Left colon (tissue), 2 donors: ENCODE measurements at places on chromosomes 7 and 10. TPM values are rescaled to one million over a fixed set of nuclear protein-coding genes. Genes with fewer than 3 reads are reported as not detected.

- peak; percentile 72 for DNase-seq
Measured at GRCh38 chr7:152025077-152025936, at the start of gene GALNT11. Gene GALNT11, plus strand, starts transcription at chr7:152025674. Its CDS starts 68,554 bp downstream, at chr7:152094228.

- DNase-seq: no peak
Measured at GRCh38 chr7:37510043-37510634, 61.5 kb upstream of the ELMO1 start.

DNA sequence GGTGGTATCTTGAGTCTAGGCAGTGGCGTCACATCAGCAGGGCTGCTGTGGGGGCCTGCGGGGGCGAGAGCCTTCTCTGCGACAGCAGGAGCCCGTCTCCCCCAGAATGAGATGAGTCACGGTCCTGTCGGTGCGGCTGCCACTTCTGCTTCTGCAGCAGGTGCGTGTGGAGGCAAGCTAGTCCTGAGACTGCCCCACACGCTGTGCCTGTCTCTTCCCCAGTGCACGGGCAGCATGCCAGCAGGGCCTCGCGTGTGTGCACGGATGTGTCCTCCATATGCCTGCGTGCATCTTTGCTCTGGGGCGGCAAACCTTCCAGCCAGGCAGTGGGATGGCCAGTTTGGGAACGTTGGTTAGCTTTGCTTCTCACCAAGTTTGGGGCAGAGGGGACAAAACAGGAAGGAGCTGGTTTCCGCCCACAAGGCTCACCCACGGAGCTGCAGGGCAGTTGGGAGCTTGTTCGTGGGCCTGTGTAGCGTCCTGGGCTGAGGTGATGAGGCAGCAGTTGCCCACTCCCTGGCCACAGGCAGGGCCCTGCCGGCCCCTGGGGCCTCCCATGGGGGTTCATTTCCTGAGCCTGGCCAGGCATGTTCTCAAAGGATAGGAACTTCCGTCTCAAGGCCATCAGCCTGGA lies 60.8 kb upstream of the PPIF start:
- peak; percentile 78 for DNase-seq

- DNase-seq: no peak
Measured at GRCh38 chr7:26213807-26214515, 12.4 kb downstream of the CBX3 start.

- DNase-seq: peak; percentile 54
Measured at GRCh38 chr7:126440542-126440941, 812.2 kb downstream of the GRM8 start.

DNA sequence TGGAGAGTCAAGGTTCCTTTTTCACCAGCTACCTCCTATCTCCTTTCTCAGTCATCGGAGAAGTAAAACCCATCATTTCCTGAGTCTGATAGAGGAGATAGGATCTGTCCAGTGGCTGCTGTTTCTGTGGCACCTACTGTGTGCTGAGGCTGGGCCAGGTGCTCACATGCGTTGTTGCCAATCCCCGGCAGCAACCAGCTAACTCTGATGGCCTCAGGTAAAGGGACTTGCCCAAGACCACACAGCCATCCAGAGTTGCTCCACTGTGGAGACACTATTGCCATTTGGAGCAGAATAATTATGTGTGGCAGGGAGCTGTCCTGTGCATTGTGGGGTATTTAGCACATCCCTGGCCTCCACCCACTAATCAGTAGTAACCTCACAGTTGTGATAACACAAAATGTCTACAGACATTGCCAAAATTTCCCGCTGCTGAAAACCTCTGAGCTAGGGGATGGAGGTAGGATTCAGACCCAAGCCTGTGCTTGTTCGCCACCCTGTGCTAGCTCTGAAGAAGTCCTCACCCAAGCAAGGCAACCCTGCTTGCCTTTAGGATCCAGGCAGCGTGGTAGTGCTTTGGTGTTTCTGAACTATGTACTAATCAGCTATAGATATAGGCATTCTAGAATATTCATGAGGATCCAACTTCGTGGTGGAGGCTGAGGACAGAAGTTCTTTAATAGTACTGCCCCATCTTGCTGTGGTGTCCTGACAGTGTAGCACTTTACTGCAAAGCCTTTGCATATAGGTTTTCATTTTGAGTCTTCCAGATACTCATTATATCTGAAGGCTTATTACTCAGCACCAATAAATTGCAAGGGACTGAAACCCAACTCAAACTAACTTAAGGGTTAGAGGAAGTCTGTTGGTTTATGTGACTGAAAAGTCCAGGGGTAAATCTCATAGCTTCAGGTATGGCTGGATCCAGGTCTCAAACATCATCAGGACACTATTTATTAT lies 164.6 kb downstream of the GRK5 start:
- DNase-seq: no peak

GRCh38 chr10:6532321-6532720 lies 47.8 kb downstream of the PRKCQ start:
- no peak for DNase-seq

- DNase-seq: peak; percentile 62
Measured at GRCh38 chr10:114631666-114632417, 26.2 kb downstream of the ABLIM1 start.

- no peak for DNase-seq
Measured at GRCh38 chr10:72058989-72059842, 29.1 kb downstream of the SPOCK2 start.

DNA sequence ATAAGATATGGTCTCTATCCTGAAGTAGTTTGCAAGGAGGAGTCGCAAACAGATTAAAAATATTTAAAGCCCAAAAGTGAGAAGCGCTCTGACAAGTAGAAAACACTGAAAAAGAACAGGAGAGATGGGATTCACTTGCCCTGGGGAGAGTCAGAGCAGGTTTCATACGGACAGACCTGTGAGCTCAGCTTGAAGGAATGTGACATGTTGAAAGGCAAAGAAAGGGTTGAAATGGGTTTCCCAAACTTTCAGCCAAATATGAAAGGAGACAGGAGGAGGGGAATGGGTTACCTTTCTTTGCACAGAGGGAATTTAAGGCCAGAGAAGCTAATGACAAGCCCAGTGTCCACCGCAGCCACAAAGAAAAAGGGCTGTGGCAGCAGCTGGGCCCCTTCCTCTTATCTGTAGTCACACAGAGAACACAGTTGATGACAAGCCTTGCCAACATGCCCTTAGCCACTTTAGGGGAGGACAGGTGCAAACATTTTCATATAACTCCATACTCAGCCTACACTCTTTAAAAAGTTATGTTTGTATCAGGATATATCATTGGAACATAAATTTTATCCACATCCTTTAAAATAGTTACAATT lies 14.9 kb downstream of the HOXA1 start:
- DNase-seq: no peak

DNA sequence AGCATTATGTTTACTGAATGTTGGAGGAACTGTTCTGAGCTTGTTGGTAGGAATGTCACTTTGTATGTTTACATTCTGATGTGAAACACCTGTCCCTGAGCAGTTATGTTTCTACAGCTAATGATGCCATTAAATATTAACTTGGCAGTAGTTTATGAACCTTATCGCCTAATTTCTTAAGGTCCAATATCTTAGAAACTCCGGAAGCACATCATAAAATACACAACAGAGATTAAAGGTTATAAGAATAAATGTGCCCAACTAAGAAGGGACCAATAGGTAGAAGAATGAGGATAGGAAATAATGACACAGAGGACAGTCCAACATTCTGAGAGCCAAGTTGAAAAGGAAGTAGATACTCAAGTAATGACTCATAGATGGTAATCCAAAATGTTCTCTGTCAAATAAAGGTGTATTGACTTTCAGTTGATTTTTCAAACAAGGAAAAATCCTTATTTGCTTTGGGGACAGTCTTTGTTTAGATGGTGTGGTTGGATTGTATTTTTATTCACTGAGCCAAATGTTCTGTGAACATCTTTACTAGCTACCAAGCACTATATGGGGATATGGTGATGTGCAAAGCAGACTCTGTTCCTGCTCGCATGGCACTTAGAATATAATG lies 31.9 kb downstream of the LCOR start:
- DNase-seq: no peak

GRCh38 chr7:155752756-155753445 lies 59.4 kb downstream of the SHH start:
- DNase-seq: no peak

DNA sequence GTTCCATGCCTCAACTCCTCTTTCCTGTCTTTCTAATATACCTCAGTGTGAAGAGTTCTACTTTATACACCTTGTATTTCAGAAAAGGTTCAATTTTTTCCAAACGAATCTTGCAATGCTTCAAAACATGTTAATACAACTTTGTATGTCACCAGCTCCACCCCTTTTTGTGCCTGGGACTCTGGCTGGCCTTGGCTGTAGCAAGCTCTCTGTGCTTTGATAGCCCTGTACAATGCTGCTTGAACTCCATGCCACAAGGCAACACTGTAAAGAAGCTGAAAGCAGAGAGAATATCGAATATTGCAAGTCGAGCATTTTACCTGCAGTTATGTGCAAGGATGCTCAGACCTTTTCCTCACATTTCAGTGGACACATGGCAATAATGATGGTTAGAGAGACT lies 52.5 kb downstream of the PANK1 start:
- no peak for DNase-seq

GRCh38 chr10:110897184-110897583 lies 21.8 kb downstream of the BBIP1 start:
- no peak for DNase-seq

Gene LRIT1
- not detected for total RNA-seq

Gene NOS3
- total RNA-seq: 5.4 TPM

Gene NACAD
- 0.61 TPM for total RNA-seq

Gene HDAC9
- total RNA-seq: 12.3 TPM

Gene NUTM2B
- total RNA-seq: 1.5 TPM

Gene SYT15
- 2.2 TPM for total RNA-seq

Gene TAS2R3
- 2.1 TPM for total RNA-seq
